Activated naive CD8-positive, alpha-beta T cell treated with anti-CD3 and anti-CD28 coated beads, Interleukin-2, amount 50 U/mL, for 24 hours (primary cell): ENCODE measurements at places on chromosomes 5 and 9.
A peak's percentile ranks its signal among the peaks of the same experiment; 100 is the strongest.

DNA sequence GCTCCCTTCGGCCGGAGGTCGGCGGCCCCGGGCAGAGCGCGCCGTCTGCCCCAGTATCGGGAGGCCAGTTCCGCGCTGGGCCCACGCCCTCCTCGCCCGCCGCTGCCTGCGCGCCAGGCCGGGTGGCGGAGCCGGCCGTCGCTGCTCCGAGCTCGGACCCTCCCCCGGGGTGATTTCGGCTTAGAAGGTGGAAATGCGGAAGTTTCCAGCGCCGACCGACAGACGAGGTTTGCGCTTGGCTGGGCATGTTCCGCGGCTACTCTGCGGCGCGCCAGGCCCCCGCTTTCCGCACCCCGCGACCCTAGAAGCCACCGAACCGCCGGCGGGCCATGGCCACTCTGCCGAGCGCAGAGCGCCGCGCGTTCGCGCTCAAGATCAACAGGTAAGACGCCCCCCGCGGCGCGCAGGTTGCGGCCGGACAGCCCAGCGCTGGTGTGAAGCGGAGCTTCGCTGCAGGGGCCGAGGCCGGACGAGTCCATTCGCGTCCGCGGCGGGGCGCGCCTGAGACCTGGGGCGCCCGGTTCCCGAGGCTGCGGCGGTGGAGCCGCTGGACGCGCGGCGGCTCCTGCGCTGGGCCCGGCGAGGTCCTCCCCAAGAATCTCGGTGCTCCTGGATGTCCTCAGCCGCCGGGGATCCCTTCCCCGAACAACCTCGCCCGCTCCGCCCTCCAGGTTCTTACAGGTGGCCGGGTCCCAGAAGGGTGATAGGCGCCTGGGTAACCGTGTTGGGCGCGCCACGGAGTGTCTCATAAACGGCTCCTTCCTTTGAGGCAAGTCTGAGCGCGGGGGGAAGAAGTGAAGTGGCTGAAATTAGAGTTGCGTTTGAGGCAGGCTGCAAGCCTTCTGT lies at the start of gene DOCK8:
TSS of gene DOCK8 (plus strand) at position 218 of the 846 bp plus-strand sequence. CDS start at position 330, 112 bp downstream.
- DNase-seq, result peak; percentile 72
- peak within 1 kb of the TSS; percentile 77 for H3K4me3 ChIP-seq
- peak within 1 kb of the TSS; percentile 40 for H3K27ac ChIP-seq

DNA sequence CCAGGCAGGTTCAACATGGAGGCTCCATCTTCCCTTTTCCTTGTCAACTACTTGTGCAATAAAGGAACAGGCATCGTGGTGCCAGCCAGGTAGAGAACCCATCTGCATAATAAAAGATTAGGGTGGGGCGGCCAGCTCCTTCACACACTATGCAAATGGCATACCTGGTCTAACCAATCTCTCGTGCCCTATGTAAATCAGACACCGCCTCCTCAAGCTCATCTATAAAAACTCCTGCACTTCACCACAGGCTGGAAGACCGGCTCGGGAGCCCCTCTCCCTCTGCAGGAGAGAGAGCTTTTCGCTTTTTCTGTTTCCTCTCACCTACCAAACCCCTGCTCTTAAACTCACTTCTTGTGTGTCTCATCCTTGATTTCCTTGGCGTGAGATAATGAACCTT lies 244.3 kb upstream of the PUM3 start:
- DNase-seq, result no peak
- H3K4me1 ChIP-seq, result no peaks in the 10 kb centered on the region
- H3K36me3 ChIP-seq, result no peaks in the 10 kb centered on the region
- no peak overlapping the region for H3K27ac ChIP-seq

DNA sequence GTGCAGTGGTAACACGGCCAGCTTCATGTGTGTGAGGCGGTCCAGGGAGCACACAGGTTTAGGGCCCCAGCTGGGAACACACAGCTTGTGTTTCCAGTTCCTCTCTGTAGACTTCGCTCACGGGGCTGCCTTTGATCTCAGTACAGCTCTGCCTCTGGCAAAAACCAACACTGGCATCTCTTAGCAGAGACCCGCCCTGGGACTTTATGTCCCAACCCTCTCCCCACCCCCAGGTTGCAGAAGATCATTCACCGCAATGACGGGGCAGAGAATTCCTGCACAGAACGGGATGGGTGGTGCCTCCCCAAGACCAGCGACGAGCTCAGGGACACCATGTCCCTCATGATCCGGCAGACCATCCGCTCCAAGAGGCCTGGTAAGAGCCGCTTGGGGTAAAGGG lies 5.2 kb upstream of the CEL start:
- H3K4me1 ChIP-seq, result peaks cover 44% of the 10 kb centered on the region
- no peak for DNase-seq
- no peaks in the 10 kb centered on the region for H3K27me3 ChIP-seq
- H3K4me3 ChIP-seq, result no peak overlapping the region
- H3K36me3 ChIP-seq, result peaks cover 29% of the 10 kb centered on the region
- no peak overlapping the region for H3K27ac ChIP-seq

GRCh38 chr5:139676951-139677735 lies 29.0 kb downstream of the CXXC5 start:
- H3K36me3 ChIP-seq, result no peaks in the 10 kb centered on the region
- H3K27me3 ChIP-seq, result peaks cover 1% of the 10 kb centered on the region
- H3K27ac ChIP-seq, result no peak overlapping the region
- H3K4me1 ChIP-seq, result no peaks in the 10 kb centered on the region
- DNase-seq, result no peak

DNA sequence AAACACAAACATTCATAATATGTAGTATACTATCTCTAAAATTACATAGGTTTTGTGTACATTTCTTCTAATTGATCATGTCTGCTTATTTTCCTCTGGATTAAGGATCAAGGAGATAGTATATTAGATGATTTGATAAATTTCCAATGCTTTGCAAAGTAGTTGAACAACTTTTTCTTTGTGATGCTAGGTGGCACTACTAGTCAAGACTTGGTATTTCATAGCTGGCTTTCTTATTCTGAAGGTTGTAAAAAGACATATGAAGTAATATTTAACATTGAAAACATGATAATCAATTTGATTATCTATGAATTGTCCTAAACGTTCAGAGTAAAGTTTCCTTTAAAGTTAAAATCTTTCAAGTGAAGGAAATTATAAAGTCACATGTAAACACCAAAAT lies 106.1 kb upstream of the FGF10 start:
- no peak overlapping the region for H3K27ac ChIP-seq
- H3K36me3 ChIP-seq, result no peaks in the 10 kb centered on the region
- H3K4me3 ChIP-seq, result no peak overlapping the region
- no peaks in the 10 kb centered on the region for H3K27me3 ChIP-seq

GRCh38 chr9:111805830-111806241 lies 11.1 kb upstream of the SHOC1 start:
- DNase-seq, result no peak
- H3K36me3 ChIP-seq, result peaks cover 3% of the 10 kb centered on the region
- peak overlapping the region; percentile 29 for H3K27ac ChIP-seq
- peaks cover 34% of the 10 kb centered on the region for H3K4me1 ChIP-seq
- H3K27me3 ChIP-seq, result no peaks in the 10 kb centered on the region

GRCh38 chr5:74404574-74405508 lies 235.7 kb downstream of the ENC1 start:
- peaks cover 3% of the 10 kb centered on the region for H3K4me1 ChIP-seq
- no peak for DNase-seq
- no peak overlapping the region for H3K4me3 ChIP-seq
- H3K27me3 ChIP-seq, result peaks cover 6% of the 10 kb centered on the region
- no peak overlapping the region for H3K27ac ChIP-seq

- no peak overlapping the region for H3K27ac ChIP-seq
- no peak overlapping the region for H3K4me3 ChIP-seq
- peaks cover 42% of the 10 kb centered on the region for H3K36me3 ChIP-seq
- no peak for DNase-seq
- H3K4me1 ChIP-seq, result peaks cover 18% of the 10 kb centered on the region
- H3K27me3 ChIP-seq, result no peaks in the 10 kb centered on the region
Measured at GRCh38 chr5:55969956-55970355, 24.8 kb downstream of the IL6ST start.

DNA sequence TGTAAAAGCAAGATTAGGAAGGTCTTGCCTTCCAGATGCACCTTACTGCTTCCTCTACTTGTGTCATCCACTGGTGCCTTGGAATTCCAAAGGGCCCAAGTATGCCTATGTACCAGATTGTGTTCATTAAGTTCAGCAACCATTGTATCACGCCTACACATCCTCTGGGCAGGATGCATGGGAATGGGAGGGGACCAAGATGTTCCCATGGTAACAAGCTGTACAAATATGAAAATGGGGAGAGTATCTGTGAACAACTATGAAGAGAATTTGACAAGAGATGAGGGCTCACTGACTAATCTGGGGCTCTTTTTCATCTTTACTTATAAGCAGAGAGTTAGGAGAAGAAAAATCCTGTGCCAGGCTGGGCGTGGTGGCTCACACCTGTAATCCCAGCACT lies 137.8 kb upstream of the MAP1B start:
- peaks cover 12% of the 10 kb centered on the region for H3K27me3 ChIP-seq
- H3K36me3 ChIP-seq, result no peaks in the 10 kb centered on the region
- DNase-seq, result no peak
- H3K4me1 ChIP-seq, result no peaks in the 10 kb centered on the region

DNA sequence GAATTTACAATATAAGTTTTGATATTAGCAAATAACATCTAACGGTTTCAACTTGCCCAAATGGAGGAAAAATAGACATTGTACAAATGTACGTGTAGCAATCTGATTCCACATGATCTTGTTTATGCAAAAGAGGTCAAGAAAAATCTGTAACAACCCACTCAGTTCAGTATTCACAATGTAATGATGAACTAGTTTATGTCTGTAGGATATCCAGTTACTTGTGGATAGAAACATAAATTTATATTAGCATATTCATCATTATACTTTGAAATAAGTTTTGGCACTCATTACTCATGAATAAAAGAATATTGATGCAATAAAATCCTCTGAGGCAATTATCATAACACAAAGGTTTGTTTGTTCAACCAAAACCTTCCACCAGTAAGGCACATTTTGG lies 28.1 kb downstream of the PLK2 start:
- no peak overlapping the region for H3K4me3 ChIP-seq
- DNase-seq, result no peak
- H3K27me3 ChIP-seq, result no peaks in the 10 kb centered on the region
- H3K4me1 ChIP-seq, result peaks cover 2% of the 10 kb centered on the region
- no peaks in the 10 kb centered on the region for H3K36me3 ChIP-seq

DNA sequence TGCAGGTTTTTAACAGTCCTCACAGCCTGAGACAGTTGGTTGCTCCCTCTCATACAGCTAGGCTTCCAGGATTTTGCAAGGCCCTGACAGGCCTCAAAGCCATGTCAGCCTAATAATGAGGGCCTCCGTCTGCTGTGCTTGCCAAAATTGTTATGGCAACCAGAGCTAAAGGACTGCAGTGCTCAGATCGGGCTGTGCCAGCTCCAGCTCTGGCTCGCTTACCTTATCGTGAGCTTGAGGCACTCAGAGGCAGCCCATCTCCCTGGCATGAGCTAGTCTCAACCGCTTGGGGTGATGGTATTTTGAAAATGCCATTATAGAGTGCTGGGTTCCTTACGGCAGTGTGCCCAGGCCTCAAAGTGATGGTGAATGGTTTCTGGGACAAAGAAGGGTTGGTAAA lies 8.4 kb downstream of the MTAP start:
- peak overlapping the region; percentile 18 for H3K27ac ChIP-seq
- H3K27me3 ChIP-seq, result no peaks in the 10 kb centered on the region
- no peak for DNase-seq

DNA sequence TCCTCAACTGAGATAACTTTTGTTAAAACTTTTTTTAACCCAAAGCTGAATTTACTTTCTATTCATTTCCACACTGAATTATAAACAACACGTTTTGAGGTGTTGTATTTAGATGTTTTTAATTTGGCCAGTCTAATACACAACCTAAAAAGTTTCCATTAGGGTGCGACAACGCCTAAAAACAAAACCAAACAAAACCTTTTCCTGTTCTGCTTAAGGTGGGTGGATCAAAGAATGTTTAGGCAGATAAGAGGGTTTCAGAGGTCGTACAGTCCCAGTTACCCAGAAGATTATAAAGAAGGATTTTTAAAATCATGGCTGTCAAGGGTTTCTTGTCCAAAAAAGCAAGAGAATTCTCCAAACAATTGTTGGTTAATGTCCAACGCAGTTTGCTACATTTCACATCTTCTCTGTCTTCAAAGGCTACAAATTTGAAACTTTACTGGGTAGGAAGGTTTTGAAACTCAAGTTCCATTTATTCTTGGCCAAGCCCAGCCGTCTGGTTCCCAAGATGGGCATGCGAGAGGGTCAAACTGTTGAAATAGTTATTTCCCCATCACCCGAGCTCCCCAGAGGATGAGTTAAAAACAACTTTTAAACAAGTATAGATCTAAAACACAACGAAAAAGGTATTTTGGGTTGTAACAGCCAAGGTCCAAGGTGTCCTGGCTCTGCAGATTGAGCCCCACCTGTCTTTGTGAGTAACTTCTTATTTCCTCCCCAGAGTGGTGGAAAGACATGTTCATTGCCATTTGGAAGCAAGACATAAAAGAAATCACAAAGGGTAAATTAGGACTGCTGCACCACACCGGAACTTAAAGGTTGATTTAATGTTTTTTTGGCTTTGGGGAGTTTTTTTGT lies 122.8 kb upstream of the MAP3K1 start:
- no peaks in the 10 kb centered on the region for H3K36me3 ChIP-seq
- no peaks in the 10 kb centered on the region for H3K27me3 ChIP-seq

GRCh38 chr9:114723931-114724330 lies 41.9 kb upstream of the TEX48 start:
- peaks cover 11% of the 10 kb centered on the region for H3K36me3 ChIP-seq
- H3K4me3 ChIP-seq, result no peak overlapping the region
- DNase-seq, result no peak
- H3K27ac ChIP-seq, result no peak overlapping the region
- H3K4me1 ChIP-seq, result peaks cover 60% of the 10 kb centered on the region
- H3K27me3 ChIP-seq, result peaks cover 7% of the 10 kb centered on the region

DNA sequence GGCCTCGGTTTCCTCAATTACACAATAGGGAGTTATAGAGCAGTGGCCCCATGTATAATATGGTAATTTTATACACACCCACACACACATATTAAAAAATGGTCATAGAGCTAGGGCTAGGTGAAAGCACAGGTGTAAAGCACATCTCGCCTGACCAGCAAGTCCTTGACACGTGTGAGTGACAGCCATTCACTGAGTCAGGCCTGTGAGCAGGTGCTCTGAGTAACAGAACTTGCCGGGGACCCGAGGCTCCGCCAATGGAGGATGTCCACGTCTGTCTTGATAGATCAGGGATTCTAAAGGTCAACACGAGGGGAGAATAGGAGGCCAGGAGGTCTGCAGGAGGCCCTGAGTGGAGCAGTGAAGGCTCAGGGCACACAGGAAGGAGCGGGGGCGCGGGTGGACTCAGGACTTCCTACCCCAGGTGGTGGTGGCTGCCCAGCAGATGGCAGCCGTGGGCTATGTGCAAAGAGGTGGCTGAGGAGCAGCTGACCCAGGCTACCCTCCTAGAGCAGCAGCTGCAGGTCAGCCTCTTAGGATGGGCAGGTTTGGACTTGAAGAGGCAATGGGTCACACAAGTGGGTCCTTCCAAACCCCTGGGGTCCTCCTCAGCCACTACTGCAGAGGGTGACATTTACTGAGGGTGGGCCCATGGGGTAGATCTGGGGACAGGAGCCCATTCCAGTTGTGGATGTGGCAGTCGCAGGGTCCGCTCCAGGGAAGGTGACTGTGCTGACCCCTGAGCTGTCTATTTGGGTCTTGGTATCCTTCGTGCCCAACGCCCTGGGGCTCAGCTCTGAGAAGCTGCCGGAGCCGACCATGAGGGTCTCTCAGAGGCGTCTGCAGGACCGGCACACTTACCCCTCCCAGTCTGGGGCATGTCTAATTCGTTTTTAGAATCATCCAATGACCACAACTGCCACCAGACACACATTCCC lies 45.9 kb downstream of the PRRT1B start:
- DNase-seq, result peak; percentile 82
- no peak overlapping the region for H3K4me3 ChIP-seq
- H3K27me3 ChIP-seq, result no peaks in the 10 kb centered on the region
- H3K27ac ChIP-seq, result peak overlapping the region; percentile 55
- H3K36me3 ChIP-seq, result peaks cover 12% of the 10 kb centered on the region
